ENCODE measurements at places on chromosomes 11 and 22. TPM values are rescaled to one million over a fixed set of nuclear protein-coding genes. Genes with fewer than 3 reads are reported as not detected.
A peak's percentile ranks its signal among the peaks of the same experiment; 100 is the strongest.

DNA sequence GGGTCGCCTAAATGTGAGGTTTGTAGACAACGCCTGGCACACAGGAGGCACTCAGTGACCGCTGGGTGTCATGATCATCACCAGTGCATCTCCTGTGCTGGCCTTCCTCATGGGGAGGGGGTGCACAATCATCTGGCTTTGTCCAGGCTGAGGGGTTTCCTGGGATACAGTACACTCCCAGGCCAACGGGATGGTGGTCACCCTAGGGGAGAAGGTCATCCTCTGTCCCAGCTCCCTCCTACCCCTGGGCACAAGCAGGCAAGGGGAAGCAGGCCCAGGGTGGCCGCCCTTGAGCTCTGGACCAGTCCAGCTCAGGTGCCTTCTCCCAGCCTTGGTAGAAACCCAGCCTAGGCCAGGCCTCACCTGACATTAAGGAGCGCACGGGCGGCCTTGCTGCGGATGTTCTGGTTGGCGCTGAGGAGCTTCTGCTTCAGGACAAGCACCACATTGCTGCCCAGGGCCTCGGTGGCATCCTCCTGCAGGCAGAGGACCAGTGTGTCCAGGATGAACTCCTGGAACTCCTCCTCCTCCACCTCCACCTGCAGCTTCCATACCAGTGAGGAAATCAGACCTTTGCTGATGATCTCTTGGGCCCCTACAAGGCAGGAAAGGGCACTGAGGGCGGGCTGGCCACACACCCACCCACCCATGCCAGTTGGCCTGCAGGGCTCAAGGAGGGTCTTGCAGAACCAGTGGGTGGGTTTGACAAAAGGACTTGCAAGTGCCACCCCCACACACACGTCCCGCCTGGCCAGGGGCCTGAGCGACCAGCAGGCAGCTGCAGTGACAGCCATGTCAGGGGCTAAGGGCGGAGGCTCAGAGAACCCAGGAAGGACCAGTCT lies 6.6 kb upstream of the GNAZ start:
- H3K36me3 ChIP-seq = no peaks in the 10 kb centered on the region
- H3K4me3 ChIP-seq = no peak overlapping the region
- H3K27me3 ChIP-seq = no peaks in the 10 kb centered on the region

- no peaks in the 10 kb centered on the region for H3K27me3 ChIP-seq
- H3K4me3 ChIP-seq = no peak overlapping the region
- H3K4me1 ChIP-seq = no peaks in the 10 kb centered on the region
- no peak overlapping the region for H3K27ac ChIP-seq
- no peak for DNase-seq
Measured at GRCh38 chr11:123033895-123034294, 28.0 kb downstream of the HSPA8 start.

Gene AIFM3
- total RNA-seq = 1.1 TPM

DNA sequence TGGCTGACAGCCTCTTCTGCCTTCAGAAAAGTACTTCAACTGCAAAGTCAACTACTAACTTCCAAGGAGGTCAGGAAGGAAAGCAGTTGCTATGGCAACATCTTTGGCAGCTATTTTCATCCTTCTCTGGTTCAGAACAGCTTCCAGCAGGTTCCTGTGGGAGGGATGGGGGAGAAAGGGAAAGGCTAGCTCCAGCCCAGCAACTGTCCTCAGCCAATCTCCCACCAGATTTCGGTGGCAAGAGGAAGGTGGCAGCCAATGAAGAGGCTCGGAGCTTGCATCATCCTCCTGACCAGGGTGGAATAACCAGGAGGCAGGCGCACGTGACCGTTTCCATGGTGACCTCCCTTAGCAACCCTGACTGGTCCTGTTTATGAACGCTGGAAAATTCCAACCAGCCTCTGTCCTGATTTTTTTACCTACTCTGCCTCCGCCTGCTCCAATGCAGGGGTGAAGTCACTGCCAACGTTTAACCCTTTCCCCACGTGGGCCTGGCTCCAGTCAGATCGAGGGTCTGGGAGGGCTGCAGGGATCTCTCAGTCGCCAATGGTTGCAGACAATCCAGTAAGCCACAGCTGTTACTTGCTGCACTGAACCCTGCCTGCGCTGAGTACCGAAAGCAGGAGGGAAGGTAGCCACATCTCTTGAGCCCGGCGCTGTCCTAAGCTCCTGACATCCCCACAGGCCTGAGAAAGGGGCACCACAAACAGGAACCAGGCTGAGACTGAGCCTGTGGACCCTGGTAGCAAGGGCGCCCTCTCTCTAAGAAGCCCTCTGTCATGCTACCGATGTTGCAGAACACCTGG lies 11.2 kb upstream of the MALAT1 start:
- DNase-seq = peak; percentile 99
- H3K27ac ChIP-seq = peak overlapping the region; percentile 91
- peaks cover 45% of the 10 kb centered on the region for H3K4me1 ChIP-seq
- H3K27me3 ChIP-seq = no peaks in the 10 kb centered on the region
- H3K4me3 ChIP-seq = peak overlapping the region; percentile 12

Gene KCNQ1OT1
- 5.1 TPM for total RNA-seq

DNA sequence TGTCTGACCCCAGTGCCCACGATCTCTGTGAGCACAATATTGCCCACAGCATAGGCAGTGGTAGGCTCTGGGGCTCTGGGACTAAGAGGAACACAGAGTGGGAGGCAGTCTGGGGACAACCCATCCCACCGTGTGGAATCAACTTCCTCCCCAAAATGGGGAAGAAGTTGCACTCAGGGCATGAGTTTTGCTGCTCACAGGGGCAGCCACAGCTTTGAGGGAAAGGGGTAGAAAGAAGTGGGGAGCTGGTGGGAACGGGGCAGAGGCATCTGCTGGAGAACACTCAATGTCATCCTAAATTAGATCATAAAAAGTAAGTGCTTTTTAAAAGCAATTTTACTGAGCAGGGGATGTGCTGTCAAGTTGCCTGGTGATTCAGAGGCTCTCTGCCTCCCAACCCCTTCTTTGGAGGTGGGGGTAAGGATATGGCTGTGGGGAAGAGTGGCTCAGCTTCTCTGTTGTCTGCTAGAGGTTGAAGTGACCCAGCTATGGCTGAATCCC lies 233.8 kb upstream of the NCAM1 start:
- no peaks in the 10 kb centered on the region for H3K36me3 ChIP-seq
- H3K4me3 ChIP-seq = no peak overlapping the region
- no peak overlapping the region for H3K27ac ChIP-seq
- H3K4me1 ChIP-seq = no peaks in the 10 kb centered on the region
- no peaks in the 10 kb centered on the region for H3K27me3 ChIP-seq

DNA sequence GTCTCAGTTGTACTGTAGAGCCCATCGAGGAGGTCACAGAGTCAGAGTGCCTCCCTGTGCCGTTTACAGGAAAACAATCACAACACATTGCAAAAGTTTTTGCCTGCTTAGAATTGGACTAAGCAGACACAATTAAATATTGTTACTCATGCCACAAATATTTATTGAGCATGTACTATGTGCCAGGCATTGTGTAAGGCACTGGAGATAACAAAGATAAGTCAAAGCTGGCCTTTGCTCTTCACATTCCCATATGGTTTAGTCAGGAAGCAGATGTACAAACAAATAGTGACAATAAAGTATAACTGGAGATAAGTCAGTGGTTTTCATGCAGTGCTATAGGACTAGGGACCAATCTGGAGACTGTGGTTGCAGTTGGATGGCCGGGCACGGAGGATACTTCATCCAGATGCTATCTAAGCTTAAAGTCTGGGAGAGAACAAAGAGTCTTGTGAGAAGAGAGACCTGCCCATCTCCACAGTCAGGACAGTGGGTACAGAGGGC lies 550.7 kb downstream of the INSC start:
- no peaks in the 10 kb centered on the region for H3K4me1 ChIP-seq
- H3K27me3 ChIP-seq = no peaks in the 10 kb centered on the region
- no peaks in the 10 kb centered on the region for H3K36me3 ChIP-seq
- H3K27ac ChIP-seq = no peak overlapping the region

DNA sequence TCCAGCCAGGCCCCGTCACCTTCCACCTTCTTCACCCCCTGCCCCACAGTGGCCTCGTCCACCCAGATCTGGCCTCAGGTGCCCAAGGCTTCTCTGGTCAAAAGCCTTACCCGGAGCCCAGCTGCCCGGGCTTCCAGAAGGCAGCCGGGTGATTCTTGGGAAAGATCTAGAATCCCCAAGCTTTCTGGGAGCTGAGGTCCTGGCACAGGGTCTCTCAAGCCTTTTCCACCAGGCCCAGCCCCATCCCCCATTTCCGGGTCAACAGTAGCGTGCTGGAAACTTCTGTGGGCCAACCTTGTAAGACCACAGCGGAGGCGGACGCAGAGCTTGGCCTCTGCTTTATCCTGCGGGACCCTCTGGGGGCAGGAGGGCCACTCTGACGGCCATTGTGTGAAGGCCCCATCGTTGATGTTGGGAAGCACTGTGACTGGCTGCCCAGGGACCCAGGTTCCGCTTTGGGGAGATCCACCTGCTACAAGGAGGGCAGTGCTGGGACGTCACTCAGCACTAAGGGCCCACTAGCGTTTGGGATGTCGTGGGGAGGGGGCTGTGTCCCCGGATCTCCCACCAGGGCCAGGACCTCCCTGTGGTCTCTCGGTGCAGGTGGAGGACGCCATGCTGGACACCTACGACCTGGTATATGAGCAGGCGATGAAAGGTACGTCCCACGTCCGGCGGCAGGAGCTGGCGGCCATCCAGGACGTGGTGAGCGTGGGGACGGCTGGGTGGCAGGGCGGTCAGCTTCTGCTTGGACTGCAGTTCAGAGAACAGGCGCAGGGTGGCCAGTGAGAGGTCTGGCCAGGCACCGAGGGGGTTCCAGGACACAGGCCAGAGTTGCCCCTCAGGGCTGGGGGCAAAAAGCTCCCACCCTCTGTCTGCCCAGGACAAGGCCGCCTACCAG lies 11.5 kb downstream of the TSPAN32 start:
- DNase-seq = no peak
- H3K4me3 ChIP-seq = no peak overlapping the region
- no peaks in the 10 kb centered on the region for H3K27me3 ChIP-seq
- no peaks in the 10 kb centered on the region for H3K36me3 ChIP-seq

- H3K36me3 ChIP-seq = no peaks in the 10 kb centered on the region
- H3K4me3 ChIP-seq = no peak overlapping the region
- H3K4me1 ChIP-seq = peaks cover 7% of the 10 kb centered on the region
- DNase-seq = peak; percentile 50
- H3K27ac ChIP-seq = no peak overlapping the region
- no peaks in the 10 kb centered on the region for H3K27me3 ChIP-seq
Measured at GRCh38 chr11:45021692-45022141, 71.0 kb upstream of the TP53I11 start.

Gene LRRC32
- 29.5 TPM for total RNA-seq

Gene SYT12
- total RNA-seq = not detected

DNA sequence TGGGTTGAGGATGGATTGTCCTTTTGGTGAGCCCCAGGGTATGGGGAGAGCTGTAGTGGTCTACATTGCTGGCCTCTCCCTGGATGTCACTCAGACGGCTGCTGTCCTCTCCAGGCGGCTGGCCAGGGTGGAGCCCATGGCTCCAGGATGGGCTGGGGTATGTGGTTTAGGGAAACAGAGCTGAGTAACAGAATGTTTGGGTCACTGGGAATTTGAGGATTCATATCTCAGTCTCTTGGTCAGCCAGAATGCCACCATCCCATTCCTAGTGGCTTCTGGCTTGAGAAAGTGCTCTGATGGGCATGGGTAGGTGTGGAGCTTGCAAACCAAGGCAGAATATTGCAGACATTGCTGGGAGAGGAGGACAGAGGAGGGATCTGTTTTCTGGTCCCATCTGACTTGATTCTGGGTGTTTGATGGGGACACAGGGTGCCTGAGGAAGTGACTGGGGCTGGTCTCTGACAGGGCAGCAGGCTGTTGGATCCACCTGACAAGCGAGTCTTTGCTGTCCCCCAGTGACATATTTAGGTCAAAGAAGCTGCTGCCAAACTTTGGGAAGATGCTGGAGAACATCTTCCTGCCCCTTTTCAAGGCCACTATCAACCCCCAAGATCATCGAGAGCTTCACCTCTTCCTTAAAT lies 41.4 kb downstream of the AMPD3 start:
- DNase-seq = no peak
- H3K27ac ChIP-seq = no peak overlapping the region
- peaks cover under 1% of the 10 kb centered on the region for H3K4me1 ChIP-seq
- no peaks in the 10 kb centered on the region for H3K27me3 ChIP-seq
- no peak overlapping the region for H3K4me3 ChIP-seq

DNA sequence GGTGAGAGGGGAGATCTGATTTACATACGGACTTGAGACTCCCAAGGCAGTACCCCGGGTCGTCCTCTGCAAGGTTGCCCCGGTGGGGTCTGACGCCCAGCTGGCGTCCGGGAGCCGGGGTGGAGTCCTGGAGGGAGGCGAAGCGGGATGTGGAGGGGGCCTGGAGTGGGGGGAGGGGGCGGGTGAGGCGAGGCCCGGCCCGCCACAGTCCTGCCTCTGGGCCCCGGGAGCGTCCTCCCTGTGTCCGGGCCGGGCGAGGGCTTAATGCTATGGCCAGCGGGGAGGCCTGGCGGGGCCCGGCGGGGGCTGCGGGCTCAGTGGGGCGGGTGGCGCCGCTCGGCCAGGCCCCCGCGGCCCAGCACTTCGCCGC lies 2.4 kb upstream of the MYBPC3 start:
- peak overlapping the region; percentile 72 for H3K27ac ChIP-seq
- no peaks in the 10 kb centered on the region for H3K36me3 ChIP-seq
- H3K27me3 ChIP-seq = no peaks in the 10 kb centered on the region
- DNase-seq = no peak
- peak overlapping the region; percentile 49 for H3K4me3 ChIP-seq

Gene PGGHG
- 9.3 TPM for total RNA-seq

Gene PRR5L
- 56.3 TPM for total RNA-seq

Gene BCO2
- 4.4 TPM for total RNA-seq

GRCh38 chr11:122765487-122766131 lies 72.7 kb upstream of the CRTAM start:
- no peak for DNase-seq
- no peak overlapping the region for H3K27ac ChIP-seq
- no peaks in the 10 kb centered on the region for H3K4me1 ChIP-seq
- H3K36me3 ChIP-seq = no peaks in the 10 kb centered on the region
- no peak overlapping the region for H3K4me3 ChIP-seq

DNA sequence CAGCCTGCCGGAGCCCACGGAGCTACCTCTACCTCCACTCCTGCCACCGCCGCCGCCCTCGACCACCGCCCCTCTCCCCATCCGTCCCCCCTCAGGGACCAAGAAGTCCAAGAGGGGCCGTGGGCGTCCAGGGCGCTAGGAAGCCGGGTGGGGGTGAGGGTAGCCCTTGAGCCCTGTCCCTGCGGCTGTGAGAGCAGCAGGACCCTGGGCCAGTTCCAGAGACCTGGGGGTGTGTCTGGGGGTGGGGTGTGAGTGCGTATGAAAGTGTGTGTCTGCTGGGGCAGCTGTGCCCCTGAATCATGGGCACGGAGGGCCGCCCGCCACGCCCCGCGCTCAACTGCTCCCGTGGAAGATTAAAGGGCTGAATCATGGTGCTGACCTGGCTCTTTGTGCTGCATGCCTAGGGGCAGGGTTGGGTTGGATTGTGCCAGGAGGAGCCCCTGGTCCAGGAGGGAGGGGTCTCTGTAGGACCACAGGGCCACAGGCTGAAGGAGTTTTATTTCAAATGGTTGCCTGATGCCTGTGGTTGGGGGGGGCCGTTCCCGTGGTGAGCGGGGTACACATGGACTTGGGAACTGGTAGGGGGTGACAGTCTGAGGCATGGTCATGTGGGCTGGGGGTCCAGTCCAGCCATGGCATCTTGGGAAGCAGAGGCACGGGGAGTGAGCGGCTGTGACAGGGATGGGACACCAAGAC lies 2.3 kb downstream of the PTPRCAP start:
- H3K4me1 ChIP-seq = no peaks in the 10 kb centered on the region
- H3K27ac ChIP-seq = no peak overlapping the region
- no peak overlapping the region for H3K4me3 ChIP-seq
- H3K36me3 ChIP-seq = no peaks in the 10 kb centered on the region

Data from ovary (tissue), 10 donors.